MCF 10A (cell line): ENCODE measurements at places on chromosomes 13 and 19.
A peak's percentile ranks its signal among the peaks of the same experiment; 100 is the strongest.

GRCh38 chr13:102472650-102473049, 70.8 kb upstream of the FGF14 start:
- DNase-seq = no peak

DNA sequence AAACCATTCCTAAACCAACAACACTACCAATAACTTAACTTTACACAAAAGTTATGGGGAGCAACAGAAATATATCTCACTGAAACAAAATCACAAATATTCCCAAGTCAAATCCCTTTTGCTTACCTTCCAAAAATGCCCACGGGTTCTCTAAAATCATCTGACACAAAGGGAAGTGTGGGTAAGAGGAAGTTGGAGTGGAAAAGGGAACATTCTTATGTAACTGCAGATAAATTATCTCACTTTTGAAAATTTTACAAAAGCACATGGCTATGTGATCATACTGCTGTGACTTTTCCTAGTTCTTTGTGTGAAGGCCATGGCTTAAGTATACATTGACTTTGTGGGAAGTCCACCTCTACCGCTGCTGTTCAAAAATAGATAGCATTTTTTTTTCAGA, 350.5 kb downstream of the GPC6 start:
- no peak for DNase-seq

- no peak for DNase-seq
Measured at GRCh38 chr13:19817510-19818158, 34.9 kb upstream of the PSPC1 start.

DNA sequence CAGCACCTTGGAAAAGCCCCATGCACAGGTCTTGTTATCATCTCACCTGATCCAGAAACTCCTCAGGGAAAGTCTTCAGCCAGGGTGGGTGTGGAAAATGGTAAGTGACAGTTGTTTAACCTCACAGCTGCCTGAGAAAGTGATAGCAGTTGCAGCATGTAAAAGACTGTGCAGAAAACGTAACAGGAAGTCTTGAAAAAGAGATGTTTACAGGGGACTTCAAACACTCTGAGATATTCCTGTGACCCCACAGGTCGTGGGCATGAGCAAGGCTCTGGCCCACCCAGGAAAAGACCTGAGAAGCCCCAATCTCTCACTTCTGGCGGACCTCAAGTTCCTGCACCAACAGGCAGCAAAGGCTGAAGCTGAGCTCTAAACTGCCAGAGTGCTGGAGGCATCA, 826.9 kb downstream of the UQCRFS1 start:
- DNase-seq = no peak

DNA sequence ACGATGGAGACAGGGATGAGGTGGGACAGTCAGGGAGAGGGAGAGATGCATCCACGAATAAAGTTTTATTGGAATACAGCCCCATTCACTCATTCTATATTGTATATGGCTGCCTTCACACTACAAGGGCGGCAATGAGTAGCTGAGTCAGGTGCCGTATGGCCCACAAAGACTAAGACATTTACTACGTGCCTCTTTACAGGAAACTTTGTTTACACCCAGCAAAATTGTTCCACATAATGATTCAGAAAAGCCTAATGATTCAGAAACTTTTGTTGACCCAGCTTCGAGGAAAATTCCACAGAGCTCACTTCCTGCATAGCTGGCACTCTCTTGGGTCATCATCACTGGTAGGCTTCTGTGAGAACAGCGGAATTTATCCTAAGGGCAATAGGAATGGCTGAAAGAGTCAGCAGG, 87.3 kb upstream of the PEG3 start:
- DNase-seq = no peak

- no peak for DNase-seq
Measured at GRCh38 chr19:52786078-52786463, 520 bp downstream of the ZNF600 start.

- no peak for DNase-seq
Measured at GRCh38 chr19:28577233-28577632, 635.7 kb downstream of the UQCRFS1 start.

- DNase-seq = no peak
Measured at GRCh38 chr13:41578371-41578770, 121.0 kb downstream of the RGCC start.

DNA sequence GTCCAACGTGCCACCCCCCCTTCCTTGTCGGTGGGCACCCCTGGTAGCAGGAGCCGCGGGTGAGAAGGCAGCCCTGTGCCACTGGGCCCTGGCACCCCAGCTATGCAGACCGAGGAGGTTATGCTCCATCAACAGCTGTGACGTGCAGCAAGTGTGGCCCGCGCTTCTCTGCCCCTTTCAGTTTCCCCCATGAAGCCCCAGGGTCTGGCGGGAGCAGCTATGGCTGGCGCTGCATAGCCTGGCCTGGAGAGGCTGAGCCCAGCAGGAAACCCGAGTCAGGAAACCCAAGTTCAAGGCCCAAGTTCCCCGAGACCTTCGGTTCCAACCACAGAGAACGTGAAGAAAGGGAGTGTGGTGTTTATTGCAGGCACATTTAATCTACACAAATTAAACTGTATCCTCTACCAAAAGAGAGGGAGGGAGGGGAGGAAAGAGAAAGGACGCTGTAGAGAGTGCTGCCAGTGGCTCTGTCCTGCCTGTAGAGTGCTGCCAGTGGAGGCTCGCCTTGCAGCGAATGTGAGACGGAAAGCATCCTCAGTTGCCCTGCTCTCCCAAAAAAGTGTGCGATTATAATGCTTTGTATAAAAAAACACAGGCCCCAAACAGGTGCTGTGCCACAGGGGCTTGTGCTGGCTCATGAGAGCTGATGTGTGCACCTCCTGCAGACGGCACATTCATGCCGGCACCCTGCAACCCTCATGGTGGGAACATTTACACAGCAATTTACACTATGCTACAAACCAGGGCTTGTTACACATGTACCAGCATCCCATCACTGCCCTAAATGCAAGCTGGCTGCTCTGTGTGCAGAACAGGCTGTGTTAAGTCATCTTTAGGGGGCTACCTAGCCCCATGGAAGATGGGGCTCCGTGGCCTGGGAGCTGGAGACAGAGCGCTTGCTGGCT, 16.3 kb downstream of the POP4 start:
- DNase-seq = no peak

GRCh38 chr13:42986176-42986574, 5.9 kb downstream of the EPSTI1 start:
- no peak for DNase-seq

DNA sequence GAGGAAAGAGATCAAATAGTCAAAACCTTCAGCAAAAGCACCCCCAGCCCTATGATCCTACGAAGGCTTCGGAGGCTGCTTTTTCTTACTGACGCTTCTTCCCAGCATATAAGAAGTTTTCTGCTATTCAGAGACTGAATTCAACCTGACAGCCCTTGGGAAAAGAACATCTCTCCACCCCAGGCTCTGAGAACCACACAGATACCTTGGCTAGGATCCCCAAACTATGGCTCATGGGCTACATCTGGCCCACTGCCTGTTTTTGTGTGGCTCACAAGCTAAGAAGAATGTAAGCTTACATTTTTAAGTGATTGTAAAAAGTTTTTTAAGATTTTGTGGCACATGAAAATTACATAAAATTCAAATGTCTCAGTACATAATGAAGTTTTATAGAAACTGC, 3.0 kb downstream of the SLC15A1 start:
- DNase-seq = peak; percentile 47

DNA sequence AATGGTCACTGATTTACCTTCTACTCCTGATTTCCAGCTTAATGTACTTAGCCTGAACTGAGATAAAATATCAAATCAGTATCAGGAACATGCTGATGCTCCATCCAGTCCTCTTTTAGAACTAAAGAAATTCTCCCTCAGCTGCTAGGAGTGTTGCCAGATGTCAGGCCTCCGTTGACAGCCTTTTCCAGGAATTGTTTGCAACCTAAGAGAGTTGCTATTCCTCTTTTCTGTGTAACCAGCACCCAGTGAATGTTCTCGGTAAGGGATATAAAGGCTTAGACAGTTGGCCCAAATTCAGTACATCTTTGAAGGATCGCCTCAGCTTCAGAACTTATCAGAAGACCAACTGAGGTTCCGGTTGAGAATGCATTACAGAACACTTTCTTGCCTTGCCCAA, 559.0 kb downstream of the PCDH17 start:
- DNase-seq = no peak

- DNase-seq = no peak
Measured at GRCh38 chr13:77724092-77724491, 26.6 kb downstream of the SLAIN1 start.

- DNase-seq = no peak
Measured at GRCh38 chr13:27171244-27171826, at the start of gene USP12. Gene USP12, minus strand, starts transcription at chr13:27171811. Its CDS starts 172 bp downstream, at chr13:27171639.

- DNase-seq = peak; percentile 96
Measured at GRCh38 chr19:4057931-4058692, 8.6 kb downstream of the ZBTB7A start.

GRCh38 chr19:862581-863314, 3.3 kb downstream of the CFD start:
- DNase-seq = peak; percentile 57

DNA sequence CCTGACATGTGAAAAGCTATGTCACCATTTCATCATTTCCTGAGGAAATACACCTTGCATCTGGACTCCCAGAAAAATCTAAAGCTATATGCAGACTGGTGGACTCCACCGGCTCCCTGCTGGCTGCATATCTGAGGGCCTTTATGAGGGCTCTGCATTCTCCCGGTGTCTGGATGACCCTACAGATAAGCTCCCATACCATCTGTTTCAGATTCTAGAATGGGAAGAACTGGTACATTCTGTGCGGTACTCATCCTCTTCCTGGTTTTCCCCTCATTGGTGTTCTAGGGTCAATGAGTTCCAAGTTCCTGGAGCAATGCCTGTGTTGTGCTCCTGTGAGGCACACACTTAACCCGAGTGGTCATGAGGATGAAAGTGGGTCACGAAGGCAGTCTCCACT, 60.4 kb downstream of the COL4A1 start:
- no peak for DNase-seq

DNA sequence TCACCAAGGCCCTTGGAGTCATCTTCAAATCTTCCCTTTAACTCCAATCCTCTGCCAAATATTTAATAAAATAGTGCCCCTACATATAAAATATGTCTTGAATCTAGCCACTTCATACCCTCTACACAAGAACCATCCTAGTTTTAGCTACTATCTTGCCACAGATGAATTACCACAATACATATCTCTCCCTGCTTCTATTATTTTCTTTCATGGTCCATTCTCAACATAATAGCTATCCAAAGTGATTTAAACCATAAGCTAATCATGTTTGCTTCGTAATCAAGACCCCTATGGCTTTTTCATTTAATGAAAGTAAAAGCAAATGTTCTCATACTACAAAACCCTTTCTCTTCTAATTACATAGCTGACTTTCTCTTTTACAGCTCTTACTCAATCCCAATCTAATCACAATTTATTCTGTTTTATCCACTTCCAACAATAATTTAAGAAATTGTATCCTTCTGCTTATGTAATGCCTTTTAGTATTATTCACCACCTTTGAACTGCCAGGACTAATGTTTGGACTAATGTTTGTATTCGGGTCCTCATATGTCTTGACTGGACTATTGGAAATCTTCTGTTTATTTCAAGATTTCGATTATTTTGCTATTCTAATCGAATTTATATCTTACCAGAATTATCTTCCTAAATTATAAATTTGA, 412.0 kb downstream of the SLITRK1 start:
- no peak for DNase-seq

DNA sequence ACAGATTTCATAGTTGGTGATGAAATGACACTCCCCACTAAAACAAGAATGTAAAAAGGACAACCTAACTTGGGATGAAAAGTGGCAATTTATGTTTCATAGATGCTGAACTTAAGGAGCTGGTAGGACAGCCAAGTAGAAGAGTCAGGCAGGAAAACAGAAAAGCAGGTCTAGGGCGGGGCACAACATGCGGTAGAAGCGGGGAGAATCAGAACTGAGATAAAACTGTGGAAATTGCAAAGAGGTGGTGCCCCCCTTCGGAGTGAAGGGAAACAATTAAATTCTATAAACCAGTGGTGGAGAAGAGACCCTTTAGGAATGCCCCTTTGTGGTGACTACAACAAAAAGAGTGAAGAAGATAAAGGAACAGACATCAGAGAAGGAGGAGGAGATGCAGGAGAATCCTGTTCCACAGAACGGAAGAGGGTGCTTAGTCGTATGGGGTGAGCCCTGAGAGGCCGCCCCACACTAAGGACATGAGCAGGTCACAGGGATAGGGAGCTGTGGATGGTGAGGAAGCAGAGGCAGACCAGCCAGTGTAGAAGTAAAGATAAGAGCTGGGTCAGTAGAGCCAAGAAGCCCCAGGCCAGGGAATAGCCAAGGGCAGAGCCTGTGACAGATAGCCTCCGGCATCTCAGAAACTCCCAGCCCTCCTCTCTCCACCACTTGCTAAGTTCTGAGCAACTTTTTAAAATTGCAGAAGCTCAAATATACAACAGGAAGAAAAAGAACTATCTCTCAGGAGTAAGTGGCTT, 100.3 kb upstream of the DOCK9 start:
- DNase-seq = no peak

- DNase-seq = peak; percentile 51
Measured at GRCh38 chr19:38666663-38667511, 19.4 kb downstream of the ACTN4 start.

GRCh38 chr19:50705422-50706019, 14.1 kb downstream of the SHANK1 start:
- peak; percentile 61 for DNase-seq

DNA sequence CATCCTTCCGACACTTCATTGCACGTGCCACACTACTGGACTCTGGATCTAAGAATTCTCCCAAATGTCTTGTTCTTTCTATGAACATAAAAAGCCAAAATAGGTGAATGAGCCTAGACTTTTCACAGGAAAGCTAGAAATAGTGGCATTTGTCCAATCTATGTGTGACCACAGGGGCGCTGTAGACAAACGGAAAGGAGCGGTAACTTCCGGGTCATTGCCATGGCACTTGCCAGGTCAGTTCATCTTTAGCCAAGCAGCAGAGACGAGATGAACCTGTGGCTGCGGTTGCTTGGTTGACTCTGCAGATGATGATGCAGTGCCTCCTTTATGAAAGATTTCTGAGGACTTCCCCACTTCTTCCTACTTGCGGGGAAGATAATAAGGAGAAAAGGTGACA, 65.6 kb downstream of the ADGRE1 start:
- no peak for DNase-seq

DNA sequence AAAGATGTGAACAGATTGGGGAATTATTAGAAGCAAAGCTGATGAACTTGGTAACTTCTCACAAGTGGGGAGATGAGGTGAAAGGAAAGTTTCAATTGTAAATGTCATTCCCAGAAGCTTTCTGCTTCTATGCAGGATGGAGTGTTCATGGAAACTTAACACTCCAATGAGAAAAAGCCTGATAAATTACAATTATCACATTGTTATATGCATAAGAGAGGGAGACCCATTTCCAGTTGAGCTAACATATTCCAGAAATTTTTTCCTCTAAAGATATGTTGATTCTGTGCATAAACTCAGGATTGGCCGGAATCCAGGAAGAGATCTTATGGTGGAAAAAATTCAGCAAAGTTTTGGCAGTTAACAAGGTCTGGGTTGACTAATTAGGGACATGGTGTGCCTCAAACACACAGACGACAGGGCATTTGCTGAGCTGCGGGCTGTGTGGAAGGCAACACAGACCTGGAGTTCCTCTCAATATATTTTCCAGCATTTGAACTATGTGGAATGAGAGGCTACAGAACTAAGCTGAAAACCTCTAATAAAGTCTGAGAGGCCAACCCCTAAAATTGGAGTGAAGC, 64.9 kb upstream of the FGF14 start:
- no peak for DNase-seq
